ENCODE measurements at places on chromosomes 2 and 18. TPM values are rescaled to one million over a fixed set of nuclear protein-coding genes. Genes with fewer than 3 reads are reported as not detected.

GALNT5 gene
- total RNA-seq: 0.22 TPM

RESP18 gene
- not detected for total RNA-seq

LRRC30 gene
- not detected for total RNA-seq

FLACC1 gene
- total RNA-seq: 1.4 TPM

RNF152 gene
- 127 TPM for total RNA-seq

SERTAD2 gene
- total RNA-seq: 6.1 TPM

EPB41L3 gene
- total RNA-seq: 0.14 TPM

NBEAL1 gene
- 34.4 TPM for total RNA-seq

KRTCAP3 gene
- not detected for total RNA-seq

CHCHD5 gene
- 17.5 TPM for total RNA-seq

ST6GAL2 gene
- 0.44 TPM for total RNA-seq

FOXI3 gene
- total RNA-seq: not detected

C1QL2 gene
- total RNA-seq: not detected

DHRS9 gene
- total RNA-seq: not detected

AQP12B gene
- not detected for total RNA-seq

NT5C1B gene
- total RNA-seq: not detected

GTF2A1L gene
- 0.43 TPM for total RNA-seq

DCDC2C gene
- total RNA-seq: not detected

LRATD1 gene
- not detected for total RNA-seq

PAIP2B gene
- total RNA-seq: under 0.01 TPM

ZNF532 gene
- total RNA-seq: 55.6 TPM

RRM2 gene
- 2.0 TPM for total RNA-seq

DNMT3A gene
- 9.3 TPM for total RNA-seq

AKAIN1 gene
- not detected for total RNA-seq

TEKT4 gene
- total RNA-seq: not detected

SLC4A3 gene
- total RNA-seq: 2.6 TPM

MAL gene
- total RNA-seq: not detected

ADCYAP1 gene
- total RNA-seq: not detected

IGFBP5 gene
- 541 TPM for total RNA-seq

IL1B gene
- 183 TPM for total RNA-seq

SNORC gene
- total RNA-seq: 2.2 TPM

ITM2C gene
- 35.4 TPM for total RNA-seq

SMYD1 gene
- total RNA-seq: not detected

C2orf15 gene
- not detected for total RNA-seq

CFAP65 gene
- total RNA-seq: not detected

REG3G gene
- total RNA-seq: not detected

FZD7 gene
- 31.8 TPM for total RNA-seq

SCN9A gene
- total RNA-seq: 60.1 TPM

PTPN4 gene
- 16.0 TPM for total RNA-seq

NCKAP5 gene
- total RNA-seq: 21.6 TPM

CTAGE1 gene
- not detected for total RNA-seq

DSG4 gene
- not detected for total RNA-seq

FBXO48 gene
- 0.44 TPM for total RNA-seq

CD207 gene
- total RNA-seq: not detected

DPP10 gene
- not detected for total RNA-seq

DPYSL5 gene
- total RNA-seq: not detected

CFC1 gene
- total RNA-seq: not detected

NAT8 gene
- not detected for total RNA-seq

ALLC gene
- not detected for total RNA-seq

All from placental pericyte (primary cell).